Iris pigment epithelial cell (primary cell): ENCODE measurements at places on chromosomes 3 and 15.

GRCh38 chr3:108255131-108255530, 32.9 kb upstream of the IFT57 start:
- no peak for DNase-seq

DNA sequence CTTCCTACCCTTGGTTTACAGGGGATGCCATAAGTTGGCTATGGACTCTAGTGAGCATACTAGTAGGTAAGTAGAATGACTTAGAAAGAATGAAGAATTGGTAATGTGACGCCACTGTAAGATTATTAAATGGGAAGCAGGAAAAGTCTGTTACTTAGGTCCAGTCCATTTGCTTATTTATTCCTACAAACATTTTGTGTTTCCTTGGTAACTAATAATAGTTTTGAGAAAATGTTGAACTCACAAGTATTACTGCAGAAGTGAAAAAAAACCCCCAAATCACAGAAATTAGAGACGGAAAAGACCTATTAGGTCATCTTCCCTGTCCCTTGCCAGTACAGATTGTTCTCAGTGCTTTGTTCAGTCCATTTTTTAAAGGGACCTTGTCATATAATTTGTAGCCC, 63.5 kb downstream of the CMSS1 start:
- no peak for DNase-seq

- no peak for DNase-seq
Measured at GRCh38 chr3:37785736-37786135, 75.9 kb upstream of the CTDSPL start.

GRCh38 chr3:35028157-35028556, 611.2 kb upstream of the ARPP21 start:
- DNase-seq: no peak

DNA sequence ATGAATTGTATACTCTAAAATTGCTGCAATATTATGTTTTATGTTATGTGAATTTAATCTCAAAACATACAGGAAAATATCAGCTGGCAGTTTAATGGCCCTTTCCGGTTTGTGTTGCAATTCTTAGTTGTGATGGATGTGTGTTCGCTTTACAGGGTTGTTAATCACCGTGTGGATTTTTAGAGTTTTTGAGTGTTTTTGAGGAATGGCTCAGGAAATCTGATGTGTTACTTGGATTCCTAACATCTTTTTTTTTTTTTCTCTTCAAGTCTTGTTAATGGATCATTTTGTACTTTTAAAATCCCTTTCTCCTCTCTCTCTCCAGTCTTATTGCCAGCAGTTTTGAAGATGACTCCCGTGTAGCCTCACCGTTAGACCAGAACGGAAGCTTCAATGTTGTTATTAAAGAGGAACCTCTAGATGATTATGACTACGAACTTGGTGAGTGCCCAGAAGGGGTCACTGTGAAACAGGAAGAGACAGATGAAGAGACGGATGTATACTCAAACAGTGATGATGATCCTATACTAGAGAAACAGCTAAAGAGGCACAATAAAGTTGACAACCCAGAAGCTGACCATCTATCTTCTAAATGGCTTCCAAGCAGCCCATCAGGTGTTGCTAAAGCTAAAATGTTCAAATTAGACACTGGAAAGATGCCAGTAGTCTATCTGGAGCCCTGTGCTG, 35.7 kb downstream of the MGA start:
- peak; percentile 77 for DNase-seq

DNA sequence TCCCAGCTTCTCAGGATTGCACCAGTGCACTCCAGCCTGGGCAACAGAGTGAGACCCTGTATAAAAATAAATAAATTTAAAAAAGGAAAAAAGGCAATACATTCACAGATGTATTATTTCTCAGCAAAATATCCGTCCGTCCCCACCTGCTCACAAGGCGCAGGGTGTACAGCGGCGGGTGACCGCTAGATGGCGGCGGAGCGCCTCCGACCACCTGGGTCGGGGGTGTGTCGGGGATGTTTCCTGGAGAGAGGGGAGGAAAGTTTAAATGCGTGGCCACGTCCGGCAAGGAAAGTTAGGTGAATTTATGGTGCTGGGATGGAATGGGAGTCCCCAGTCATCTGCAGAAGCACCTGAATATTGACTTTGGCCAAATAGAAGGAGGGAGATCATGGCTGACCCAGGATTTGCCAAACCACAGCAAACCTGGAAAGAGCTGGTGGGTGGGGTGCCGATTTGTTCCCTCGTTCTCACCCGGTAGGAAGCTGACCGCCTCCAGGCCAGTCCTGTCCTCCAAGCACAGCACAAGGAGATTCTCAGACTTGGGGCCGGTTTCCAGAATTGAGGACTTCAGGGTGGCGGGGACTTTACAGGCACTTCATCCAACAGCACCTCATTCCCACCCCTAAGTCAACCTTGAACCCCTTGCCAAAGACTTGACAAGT, 88.3 kb downstream of the TMEM266 start:
- peak; percentile 32 for DNase-seq

- DNase-seq: no peak
Measured at GRCh38 chr3:190996181-190996775, 133.8 kb upstream of the GMNC start.

- DNase-seq: no peak
Measured at GRCh38 chr3:52912885-52913731, 15.8 kb upstream of the STIMATE start.

DNA sequence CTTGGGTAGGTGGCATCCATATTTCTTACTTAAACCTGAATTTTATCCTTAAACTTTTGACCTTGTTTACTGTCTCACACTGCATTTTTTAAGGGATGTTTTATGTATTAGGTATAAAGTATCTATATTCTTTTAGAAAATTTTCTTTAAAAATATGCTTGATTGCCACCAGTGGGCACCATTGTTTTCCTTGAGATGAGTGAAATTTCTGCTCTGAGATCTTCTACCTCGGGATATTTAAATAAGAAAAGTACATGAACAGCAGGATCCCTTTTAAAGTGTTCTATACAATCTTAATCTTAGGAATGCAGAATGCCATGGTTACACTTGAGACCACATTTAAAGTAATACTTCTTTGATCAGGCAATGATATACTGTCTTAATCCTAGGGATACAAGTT, 108.7 kb downstream of the SLMAP start:
- peak; percentile 49 for DNase-seq

DNA sequence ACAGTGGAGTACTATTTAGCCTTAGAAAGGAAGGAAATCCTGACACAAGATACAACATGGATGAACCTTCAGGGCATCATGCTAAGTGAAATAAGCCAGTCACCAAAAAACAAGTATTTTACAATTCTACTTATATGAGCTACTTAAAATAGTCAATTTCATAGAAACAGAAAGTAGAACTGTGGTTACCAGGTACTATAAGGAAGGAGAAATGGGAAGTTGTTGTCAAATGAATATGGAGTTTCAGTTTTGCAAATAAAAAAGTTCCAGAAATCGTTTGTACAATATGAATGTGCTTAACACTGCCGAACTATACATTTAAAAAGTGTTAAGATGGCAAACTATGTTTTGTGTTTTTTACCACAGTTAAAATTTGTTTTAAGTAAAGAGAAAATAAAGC, 26.8 kb downstream of the TRANK1 start:
- no peak for DNase-seq

GRCh38 chr3:141690431-141691072, 47.5 kb upstream of the RNF7 start:
- peak; percentile 36 for DNase-seq

DNA sequence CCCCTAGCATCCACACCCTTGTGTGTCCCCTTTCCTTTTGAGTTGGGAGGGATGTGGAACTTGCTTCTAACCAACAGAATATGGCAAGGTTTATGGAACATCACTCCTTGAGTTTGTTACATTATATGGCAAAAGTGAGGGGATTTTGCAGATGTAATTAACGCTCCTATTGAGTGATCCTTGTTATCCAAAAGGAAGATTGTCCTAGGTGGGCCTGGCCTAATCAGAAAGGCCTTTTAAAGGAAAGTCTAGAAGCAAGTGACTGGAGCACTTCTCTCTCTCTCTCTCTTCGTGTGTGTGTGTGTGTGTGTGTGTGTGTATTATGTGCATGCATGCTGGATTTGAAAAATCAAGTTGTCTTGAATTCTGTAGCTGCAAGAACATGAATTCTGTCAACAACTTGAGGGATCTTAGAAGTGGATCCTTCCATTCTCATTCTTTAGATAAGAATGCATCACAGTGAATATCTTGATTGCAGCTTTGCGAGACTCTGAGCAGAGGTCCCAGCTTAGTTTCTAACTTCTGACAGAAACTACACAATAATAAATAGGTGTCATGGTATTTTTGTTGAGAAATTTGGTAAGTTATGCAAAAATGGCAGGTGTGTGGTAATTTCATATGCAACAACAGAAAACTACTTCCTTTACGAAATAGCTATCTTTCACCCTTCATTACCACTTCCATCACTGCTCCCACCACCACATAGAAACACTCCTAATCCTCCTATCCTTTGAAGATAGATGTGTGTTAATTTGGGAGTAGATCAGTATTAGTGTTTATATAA, 360.9 kb upstream of the CBLB start:
- no peak for DNase-seq

GRCh38 chr15:101425787-101426365, 63.6 kb downstream of the PCSK6 start:
- DNase-seq: no peak

DNA sequence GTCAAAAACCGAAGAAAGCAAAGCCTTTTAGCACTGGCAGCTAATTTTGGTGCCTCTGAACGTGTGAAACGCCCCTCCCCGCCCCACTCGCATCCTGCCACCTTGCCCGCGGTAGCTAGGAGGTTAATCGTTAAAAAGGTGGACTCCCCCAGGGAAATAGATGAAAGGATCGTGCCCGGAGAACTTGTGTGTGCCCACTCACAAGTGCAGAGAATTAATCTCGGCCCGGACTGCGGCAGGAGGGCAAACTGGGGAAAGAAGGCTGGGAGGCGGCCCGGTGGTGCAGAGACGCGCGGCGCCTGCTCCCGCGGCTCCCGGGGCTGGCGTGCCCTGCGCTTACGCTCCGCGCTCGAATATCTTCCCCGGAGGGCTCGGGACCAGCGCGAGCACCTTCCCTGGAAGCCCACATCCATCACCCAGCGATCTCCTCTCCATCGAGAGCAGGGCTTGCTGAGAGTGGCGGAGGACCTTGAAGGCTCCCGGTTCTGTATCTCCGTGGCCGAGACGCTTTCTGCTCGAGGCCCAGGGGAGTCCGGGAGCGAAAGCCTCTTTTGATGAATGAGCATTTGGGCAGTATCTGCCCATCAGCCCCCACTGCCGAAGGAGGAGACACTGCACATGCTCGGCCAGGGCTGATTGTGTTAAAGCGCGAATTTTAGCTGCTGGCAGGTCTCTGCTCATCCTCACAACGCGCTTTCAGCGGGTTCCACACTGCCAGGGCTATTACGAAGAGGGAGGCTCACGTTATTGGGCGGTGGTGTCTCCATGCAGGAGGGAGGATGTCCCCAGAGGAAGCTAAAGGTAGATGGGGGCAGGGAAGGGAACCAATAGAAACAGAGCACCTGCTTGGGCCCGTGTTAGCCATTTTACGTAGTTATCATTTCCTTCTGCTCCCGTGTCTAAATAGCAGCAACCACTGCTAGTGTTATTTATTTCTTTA, 1.3 kb upstream of the SPTSSB start:
- DNase-seq: peak; percentile 20

DNA sequence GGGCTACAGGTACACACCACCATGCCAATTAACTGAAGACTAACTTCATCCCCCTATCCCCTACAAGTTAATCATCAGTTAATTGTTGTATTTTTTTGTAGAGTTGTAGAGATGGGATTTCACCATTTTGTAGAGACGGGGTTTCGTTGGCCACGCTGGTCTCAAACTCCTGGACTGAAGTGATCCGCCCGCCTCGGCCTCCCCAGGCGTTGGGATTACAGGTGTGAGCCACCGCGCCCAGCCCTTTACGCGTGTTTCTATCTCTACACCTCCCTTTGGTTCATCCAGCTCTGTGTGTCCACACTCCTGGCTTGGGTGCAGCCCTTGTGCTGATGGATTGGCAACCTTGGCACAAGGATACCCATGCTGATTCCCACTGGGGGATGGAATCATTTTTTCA, 258.8 kb downstream of the FAM43A start:
- DNase-seq: no peak

GRCh38 chr3:12060139-12060845, 56.1 kb downstream of the SYN2 start:
- DNase-seq: no peak

- no peak for DNase-seq
Measured at GRCh38 chr3:13057282-13058040, 15.8 kb downstream of the IQSEC1 start.

- DNase-seq: peak; percentile 32
Measured at GRCh38 chr3:52153389-52154096, 680 bp downstream of the POC1A start.

- no peak for DNase-seq
Measured at GRCh38 chr3:184426691-184427141, 46.9 kb downstream of the CHRD start.

GRCh38 chr3:194866236-194866635, 180.6 kb downstream of the FAM43A start:
- no peak for DNase-seq

DNA sequence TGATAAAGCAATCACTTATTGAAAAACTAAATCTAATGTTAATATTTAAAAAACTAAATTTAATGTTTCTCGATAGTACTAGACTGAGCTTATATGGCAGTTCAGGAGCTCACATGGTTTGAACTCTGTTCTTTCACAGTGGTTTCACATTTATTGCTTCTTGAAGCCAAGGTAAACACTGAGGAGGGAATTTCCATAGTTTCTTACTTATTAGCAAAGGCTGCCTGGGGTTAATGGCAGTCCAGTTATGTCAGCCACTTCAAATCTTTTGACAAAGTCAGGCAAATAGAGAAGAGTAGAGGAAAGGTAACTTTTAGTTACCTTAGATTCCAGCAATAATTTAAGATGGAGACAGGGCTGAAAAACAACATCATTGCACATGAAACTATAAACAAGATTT, 831.5 kb downstream of the ROBO2 start:
- peak; percentile 18 for DNase-seq

DNA sequence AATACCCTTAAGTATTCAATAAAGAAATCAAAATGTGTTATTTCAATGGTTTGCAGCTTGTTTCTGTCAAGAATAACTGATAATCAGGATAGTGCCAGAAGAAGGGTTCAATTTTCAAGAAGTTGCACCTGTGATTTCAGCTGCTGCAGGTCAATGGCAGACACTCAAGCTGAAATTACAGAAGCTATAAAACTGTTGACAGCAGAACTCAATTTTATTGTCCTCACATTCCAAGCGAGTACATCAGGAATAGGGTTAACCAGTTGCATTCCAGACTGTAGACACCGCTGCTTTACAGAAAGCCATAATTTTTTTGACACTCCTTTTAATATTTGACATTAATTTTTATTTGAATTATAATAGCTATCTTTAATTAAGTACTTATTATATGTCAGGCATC, 364.1 kb downstream of the CGGBP1 start:
- DNase-seq: no peak
